Activated T-helper 1 cell treated with anti-CD3 and anti-CD28 coated beads, Interleukin-2, amount 50 U/mL, for 16 hours (primary cell): ENCODE measurements at places on chromosomes 13 and 19.

DNA sequence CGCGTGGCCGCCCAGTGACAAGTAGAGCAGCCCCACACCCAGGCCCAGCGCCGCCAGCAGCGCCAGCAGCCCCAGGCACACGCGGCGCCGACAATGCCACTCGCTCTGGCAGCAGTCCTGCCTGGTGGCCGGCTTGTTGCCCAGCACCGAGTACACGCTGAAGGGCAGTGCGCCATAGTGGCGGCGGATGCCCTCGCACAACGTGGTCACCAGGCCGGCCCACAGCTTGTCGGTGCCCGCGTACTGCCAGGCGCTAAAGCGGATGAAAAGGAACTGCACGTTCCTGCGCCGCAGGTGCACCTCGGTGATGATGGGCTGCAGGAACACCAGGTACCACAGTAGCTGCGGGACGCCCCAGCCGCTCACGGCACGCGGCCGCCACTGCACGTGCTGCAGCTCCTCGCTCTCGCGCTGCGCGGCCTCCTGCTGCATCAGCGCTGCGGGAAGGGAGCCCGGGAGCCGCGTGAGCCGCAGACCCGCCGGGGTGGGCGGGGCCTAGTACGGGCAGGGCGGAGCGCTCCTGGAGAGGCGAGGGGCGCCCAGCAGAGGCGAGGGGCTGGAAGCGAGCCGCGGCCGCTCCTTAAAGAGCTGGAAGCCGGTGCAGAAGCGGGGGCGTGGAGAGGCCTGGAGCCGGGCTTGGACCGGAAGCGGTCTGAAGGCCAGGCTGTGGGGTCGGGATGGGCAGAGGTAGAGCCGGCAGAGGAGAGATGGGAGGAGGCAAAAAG is 7.3 kb downstream of the NKPD1 start:
- DNase-seq, result no peak

DNA sequence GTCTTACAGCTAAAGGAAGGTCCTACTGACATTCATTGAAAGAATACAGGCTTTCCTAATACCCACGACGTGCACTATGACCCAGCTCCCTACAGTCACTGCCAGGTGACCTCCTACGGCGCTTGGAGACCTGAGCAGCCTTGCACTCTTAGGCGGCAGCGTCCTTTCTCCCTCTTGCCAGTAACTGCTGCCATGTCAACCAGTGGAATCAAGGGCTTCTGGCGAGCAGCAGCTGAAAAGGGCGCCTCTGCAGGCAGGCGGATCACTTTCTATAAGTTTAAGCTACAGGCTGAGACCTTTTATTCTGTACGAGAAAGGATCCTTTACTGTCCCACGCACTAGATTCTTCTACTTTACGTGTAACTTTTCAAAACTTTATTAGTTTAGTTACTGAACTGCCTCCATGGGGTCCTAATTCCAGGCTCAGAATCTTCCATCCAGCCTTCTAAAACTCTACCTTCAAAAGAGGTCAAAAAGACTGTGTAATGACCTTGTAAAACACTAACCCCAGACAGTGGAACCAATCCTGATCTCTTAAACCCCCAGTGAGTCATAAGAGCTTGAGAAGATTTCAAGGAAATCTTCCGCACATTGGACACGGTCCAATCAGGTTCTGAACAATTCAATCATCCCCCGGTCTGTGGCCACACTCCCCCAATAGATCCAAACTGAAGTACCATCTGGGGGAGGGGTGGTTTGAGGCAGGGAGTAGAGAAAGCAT is 1.9 kb downstream of the KCTD12 start:
- DNase-seq, result no peak

- no peak for DNase-seq
Observed at GRCh38 chr13:78102121-78102677, 183.6 kb upstream of the EDNRB start.

- no peak for DNase-seq
Observed at GRCh38 chr13:51802631-51803418, 1.1 kb downstream of the DHRS12 start.

DNA sequence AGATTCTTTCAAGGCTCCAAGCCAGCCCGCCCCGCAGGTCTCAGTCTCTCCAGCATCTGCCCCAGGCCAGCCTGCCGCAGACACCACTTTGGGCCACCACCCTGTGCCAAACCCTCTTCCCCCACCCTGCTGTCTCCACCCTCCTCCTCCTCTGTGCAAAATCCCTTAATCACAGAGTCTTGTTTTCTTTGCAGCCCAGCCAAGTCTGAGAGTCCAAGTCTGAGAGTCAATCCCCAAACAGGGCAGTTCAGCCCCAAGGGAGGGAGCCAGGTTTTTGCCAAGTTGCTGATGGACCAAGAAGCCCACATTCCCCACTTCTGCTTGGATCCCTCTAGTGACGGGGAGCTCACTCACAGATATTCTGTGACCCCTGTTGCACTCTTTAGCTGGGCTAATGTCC is 3.1 kb downstream of the ADAMTS10 start:
- no peak for DNase-seq

- no peak for DNase-seq
Observed at GRCh38 chr13:109780845-109781383, 5.5 kb downstream of the IRS2 start.

DNA sequence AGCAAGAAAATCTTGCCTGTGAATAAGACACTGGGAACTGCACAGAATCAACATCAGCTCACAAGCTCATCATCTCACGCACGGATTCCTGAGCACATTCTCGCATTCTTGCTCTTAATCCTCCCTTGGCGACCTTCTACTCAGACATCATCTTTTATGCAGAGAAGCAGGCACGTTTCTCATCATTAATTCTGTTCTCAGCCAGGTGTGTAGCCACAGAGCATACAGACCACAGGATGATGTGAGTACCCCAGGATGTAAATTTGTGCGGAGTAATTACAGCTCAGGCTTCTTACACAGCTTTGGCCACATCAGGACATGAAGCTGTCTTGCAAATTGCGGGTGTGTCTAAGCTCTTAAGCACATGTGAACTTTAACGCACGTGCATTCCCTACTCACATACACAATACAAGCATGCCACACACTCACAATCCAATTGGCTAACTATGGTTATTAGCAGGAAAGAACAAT is 36.5 kb upstream of the SACS start:
- DNase-seq, result no peak

DNA sequence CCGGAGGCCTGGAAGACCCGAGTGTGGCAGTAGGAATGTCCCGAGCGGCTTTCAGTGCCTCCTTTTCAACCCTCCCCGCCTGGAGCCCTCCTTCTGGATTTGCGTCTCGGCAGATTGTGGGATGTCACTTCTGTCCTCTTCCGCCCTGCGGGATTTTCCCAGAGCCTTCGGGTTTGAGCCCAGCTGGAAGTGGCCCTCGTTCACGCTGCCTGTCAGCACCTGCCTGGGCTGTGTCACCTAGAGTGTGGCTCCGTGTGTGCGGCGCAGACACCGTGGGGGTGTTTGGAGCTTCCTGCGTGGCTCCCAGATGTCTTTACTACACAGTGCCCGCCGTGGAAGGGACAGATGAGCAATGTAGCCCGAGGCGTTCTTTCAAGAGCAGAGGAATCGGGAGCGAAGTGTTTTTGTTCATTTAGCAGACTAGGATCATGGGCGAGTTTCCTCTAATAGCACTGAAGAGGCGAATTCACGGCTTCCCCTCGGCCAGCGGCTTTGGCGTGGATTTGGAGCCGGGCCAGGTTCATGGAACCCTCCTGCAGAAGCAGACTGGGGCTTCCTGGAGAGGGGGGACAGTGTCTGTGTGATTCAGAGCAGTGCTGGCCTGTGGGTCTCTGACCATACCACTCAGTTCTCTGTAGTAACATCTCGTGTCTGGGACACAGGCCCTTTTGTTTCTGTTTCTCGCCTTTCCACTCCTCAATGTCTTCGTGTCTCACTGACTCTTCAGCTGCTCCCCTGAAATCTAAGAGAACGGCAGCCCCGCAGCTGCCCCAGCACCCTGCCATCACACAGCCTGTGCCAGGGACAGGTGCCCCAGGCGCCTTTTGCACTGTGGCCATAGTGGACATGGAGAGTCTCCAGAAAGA is 68.0 kb downstream of the KDM4B start:
- no peak for DNase-seq

- DNase-seq, result no peak
Observed at GRCh38 chr13:113176280-113176679, 17.8 kb downstream of the PROZ start.

DNA sequence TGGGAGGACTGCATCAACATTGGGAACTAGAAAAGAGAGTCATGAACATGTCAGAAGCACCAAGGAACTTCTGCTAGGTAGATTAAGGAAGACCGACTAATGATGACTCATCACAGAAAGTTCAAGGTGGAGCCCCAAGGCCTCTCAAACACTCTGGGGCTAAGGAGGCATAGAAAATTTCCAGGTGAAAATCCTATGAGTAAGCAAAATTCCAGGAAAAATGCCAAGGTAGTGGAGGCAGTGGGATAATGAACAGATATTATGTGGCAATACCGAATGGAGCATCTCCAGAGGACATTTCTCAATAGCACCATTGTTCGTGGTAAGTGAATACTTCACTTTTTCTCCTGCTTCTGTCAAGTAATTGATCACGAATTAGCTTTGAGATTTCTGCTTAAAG is 336.5 kb downstream of the MZT1 start:
- no peak for DNase-seq

GRCh38 chr19:4241824-4242430 is 5.0 kb upstream of the YJU2 start:
- no peak for DNase-seq

DNA sequence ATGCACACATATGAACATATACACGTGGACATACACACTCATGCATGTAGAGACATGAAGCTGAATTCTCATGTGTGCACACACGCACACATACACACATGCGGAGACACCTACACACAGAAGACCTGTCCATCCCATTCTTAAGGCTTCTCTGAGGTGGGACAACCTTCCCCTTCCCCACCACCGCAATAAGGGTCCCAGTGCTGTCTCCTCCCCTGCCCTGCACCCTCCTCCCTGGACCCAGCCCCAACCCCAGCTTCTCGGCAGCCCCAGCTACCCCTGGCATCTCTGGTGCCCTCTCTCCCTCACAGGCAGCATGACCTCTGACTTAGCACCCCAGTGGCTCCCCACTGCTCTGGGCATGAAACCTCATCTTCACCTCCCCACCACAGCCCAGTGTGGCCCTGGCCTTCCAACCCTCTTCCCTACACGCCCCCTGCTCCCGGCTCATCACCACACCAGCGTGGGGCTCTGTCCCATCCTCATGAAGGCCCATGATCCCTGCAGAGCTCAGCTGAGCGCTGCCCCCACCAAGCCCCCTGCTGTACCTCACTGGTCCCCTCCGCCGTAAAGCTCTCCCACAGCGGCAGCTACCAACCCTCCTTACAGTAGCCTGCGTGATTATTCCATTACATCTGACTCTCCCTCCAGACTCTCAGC is 204.1 kb upstream of the ZNF536 start:
- no peak for DNase-seq

DNA sequence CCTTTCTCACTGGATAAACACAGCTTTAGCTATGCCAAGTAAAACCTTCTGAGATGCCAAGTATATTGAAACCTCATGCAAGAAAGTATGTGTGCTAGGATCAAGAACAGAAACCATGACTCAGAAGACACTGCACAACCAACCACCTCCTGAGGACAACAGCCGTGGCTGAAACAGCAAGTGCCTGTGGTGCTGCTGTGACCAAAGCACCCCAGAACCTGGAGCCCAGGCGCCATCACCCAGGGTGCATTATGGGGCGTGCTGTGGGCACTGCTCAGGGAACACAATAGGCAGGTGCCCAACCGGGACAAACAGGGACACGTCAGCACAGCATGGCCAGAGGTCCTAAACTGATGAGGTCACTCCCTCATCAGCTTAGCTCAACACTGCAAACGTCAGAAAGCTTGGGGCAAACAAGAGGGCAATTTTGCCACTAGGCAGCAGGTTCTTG is 101.3 kb upstream of the SLC15A1 start:
- DNase-seq, result no peak

- no peak for DNase-seq
Observed at GRCh38 chr19:34075661-34076091, 96.6 kb upstream of the LSM14A start.

- DNase-seq, result no peak
Observed at GRCh38 chr19:49716154-49716553, 25.2 kb downstream of the CPT1C start.

- no peak for DNase-seq
Observed at GRCh38 chr19:11279505-11280236, 16.3 kb upstream of the TSPAN16 start.

DNA sequence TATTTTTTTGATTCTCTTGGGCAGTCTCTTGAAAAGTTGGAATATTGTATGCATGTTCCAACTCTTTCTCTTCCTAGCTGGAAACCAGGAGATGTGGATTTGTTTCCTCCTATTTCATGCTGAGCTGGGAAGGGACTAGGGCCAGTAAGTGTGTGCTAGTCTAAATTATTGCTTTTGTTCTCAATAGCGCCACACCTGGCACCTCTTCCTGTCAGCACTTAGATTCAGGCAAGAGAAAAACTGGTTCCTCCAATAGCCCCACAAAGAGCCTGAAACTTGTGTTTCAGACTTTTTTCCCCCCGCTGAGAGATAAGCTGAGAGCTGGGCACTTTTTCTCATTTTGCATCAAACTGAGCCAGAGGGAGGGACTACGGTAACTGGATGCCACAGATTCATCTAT is 353.4 kb downstream of the OLFM4 start:
- no peak for DNase-seq

DNA sequence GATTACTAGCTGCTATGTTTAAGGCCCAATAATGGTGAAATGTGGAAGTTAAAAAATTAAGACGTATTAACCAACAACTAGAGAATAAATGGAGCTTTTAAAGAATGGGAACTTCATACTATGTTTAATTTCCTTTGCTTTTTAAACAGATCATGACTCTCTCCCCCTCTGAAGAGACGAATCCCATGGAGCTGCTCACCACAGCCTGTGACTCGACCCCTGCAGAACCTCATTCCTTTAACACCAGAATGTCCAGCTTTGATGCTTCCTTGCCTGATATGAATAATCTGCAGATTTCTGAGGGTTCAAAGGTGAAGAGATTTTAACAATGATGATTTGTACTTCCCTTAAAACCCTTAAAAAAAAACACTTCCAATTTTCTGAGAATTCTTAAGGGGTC is 53.0 kb downstream of the ZAR1L start:
- DNase-seq, result no peak

GRCh38 chr13:102718746-102719145 is 23.9 kb upstream of the METTL21C start:
- DNase-seq, result no peak

GRCh38 chr19:35281303-35281702 is 1.0 kb upstream of the HAMP start:
- DNase-seq, result no peak

DNA sequence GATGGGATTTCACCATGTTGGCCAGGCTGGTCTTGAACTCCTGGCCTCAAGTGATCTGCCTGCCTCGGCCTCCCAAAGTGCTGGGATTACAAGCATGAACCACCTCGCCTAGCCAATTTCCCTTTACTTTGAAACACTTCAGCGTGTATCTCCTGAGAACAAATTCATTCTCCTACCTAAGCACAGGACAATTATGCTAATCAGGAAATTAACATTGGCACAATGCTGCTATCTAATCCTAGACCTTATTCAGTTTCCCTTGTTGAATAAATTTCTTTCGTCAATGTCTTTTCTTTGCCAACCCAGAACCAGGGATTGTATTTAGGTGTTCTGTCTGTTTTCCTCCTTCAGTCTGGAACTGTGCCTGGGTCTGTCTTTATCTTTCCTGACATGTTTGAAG is 67.8 kb downstream of the MAP4K1 start:
- no peak for DNase-seq

GRCh38 chr19:50819636-50820035 is 4.0 kb downstream of the KLK1 start:
- DNase-seq, result no peak

GRCh38 chr13:28049880-28050875 is 50.2 kb downstream of the FLT3 start:
- DNase-seq, result no peak

- no peak for DNase-seq
Observed at GRCh38 chr13:113598481-113598880, 13.9 kb downstream of the TFDP1 start.

GRCh38 chr19:17311455-17312188 is 2.3 kb downstream of the DDA1 start:
- no peak for DNase-seq
